ENCODE measurements at places on chromosomes 11 and 22.
A peak's percentile ranks its signal among the peaks of the same experiment; 100 is the strongest.

DNA sequence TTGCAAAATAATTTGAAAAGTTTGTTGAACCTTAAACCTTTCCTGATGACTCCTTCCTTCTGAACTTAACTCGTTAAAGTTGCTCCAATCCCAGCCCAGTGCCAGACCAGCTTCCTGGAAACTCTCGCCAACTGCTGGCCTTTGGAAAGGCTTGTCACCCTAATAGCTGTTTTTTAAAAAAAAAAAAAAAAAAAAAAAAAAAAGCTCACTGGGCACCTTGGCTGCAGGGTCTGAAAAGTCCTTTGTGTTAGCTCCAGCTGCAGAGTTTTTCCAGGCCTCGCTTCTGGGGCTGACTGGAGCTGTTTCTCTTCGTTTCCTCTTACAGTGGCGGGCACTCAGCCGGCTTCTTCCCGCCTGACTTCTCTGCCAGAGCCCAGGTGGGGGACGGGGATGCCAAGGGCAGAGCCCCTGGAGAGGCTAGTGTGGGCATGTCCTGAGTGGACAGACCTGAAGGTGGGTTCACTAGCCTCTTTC lies 25.1 kb downstream of the KCNQ1OT1 start:
- no peak for DNase-seq

- peak; percentile 9 for DNase-seq
Measured at GRCh38 chr22:27637604-27638003, 164.0 kb downstream of the MN1 start.

DNA sequence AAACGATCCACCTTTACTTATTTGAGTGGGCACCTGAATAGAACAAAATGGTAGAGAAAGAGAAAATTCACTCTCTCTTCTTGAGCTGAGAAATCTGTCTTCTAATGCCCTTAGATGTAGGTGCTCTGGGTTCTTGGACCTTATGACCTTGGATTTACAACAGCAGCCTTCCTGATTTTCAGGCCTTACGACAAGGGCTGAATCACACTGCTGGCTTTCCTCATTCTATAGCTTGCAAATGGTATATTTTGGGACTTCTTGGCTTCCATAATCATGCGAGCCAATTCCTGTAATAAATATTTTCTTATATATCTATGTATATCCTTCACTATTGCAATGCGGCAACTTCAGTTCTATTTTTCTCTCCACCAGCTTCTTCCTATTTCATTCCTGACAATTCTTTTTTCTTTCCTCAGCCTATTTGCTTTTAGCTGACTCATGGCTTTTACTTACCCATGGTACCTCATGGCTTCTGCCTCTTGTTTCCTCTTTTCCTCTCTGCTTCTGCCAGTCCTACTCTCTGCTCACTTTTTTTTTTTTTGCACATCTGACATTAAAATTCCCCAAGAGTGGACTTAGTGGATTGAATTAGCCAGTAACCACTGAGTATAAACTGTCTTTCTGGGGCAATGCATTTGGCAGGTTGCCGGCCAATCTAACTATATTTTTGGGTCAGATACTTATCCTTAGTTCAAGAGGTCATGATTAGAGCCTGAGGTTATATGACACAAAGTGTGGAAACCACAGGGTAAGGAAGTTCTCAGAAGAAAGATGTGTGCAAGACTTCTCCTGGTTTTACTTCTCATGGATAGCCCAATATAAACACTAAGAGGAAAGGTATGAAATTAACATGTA lies 359.5 kb downstream of the TMEM135 start:
- DNase-seq = no peak

DNA sequence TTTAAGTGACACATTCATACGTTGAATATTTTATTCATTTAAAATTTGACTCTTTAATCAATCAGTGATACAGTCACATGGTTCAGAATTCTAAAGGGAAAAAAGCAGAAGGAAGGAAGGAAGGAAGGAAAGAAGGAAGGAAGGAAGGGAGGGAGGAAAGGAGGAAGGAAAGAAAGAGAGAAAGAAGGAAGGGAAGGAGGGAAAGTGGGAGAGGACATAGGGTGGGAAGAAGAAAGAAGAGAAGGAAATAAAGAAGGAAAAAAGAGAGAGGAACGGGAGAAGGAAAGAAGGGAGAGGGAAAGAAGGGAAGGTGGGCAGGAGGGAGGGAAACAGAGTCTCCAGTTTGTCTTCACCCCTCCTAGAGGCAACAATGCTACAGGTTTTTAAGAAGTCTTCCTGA lies 518.6 kb downstream of the MIAT start:
- DNase-seq = no peak

GRCh38 chr22:38316364-38317121 lies 690 bp downstream of the CSNK1E start:
- DNase-seq = no peak

DNA sequence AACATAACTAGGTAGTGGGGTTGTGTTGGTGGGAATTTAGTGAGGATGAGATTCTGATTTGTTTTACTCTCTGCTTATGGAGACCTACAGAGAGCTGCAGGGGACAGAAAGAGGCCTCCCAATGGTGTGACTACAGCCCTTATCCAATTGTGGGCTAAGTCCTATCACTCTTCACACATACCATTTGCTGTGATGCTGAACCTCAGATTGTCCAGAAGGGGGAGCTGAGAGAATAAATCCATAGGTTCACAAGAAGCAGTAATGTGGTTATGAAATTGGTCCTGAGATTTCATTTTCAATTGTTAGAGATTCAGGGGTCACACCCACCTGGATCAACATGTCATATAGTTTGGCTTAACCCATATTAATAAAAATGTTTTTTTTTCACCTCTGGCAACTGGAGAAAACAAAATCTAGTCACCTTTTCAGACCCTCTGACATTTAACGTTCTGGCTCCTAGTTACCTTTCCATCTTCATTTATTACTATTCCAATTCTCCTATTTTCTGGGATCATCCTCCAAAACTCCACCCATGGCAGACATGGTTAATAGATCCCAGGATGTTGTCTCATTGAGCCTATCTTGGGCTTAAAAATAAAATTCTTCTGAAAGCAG lies 53.3 kb upstream of the PTPN5 start:
- peak; percentile 22 for DNase-seq

DNA sequence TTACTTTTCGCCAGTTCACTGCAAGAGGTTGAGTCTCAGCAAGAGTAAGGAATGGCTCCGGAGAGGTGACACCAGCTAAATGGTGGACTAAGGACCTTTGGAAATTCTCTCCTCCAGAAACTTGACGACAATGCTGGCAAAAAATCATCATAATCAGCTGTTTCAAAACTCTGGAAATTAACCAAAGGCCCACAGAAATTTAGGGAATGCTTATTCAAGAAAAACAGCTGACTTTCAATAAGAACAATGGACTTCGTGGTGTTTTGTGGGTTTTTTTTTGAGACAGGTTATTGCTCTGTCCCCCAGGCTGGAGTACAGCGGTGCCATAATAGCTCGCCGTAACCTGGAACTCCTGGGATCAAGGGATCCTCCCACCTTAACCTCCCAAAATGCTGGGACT lies 68.4 kb upstream of the SEPTIN5 start:
- no peak for DNase-seq

- DNase-seq = no peak
Measured at GRCh38 chr11:12007769-12008737, at the start of gene DKK3. TSS of gene DKK3 (minus strand) at chr11:12008626. CDS start at chr11:12008582, 44 bp downstream.

DNA sequence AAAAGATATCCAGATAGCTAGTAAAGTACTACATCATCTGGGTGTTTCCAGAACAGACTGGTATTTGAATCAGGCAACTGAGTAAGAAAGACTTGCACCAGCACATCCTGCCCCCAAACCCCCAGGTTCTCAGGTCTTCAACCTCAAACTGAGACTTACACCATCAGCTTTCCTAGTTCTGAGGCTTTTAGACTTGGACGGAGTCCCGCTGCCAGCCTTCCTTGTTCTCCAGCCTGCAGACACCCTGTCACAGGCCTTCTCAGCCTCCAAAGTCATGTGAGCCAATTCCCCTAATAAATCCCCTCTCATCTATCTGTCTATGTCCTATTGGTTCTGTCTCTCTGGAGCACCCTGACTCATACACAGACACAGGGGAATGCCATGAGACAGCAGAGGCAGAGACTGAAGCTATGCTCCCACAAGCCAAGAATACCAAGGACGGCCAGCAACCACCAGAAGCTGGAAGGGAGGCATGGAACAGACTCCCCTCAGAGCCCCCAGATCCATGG lies 10.9 kb downstream of the SMCO4 start:
- DNase-seq = no peak

DNA sequence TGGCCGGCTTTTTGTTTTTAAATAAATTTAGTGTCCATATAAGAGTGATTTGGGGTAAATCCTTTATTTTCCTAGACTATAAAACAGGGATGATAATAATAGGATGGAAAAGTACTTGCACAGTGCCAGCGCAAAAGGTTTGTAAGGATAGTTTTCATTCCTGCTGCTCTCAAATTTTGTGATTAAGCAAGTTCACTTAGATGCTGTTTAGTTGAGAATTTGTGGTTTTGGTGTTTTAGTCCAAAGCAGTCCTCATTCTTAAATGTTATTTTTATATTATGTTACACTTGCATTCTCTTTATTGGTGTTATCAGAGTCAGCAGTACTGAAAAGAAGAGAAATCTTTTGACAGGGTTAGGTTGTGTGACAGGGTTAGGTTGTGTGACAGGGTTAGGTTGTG lies 47.9 kb downstream of the PPP6R3 start:
- no peak for DNase-seq

Measured in NCI-H226 (cell line).